ENCODE measurements at places on chromosomes 6 and 20. TPM values are rescaled to one million over a fixed set of nuclear protein-coding genes. Genes with fewer than 3 reads are reported as not detected.

DNA sequence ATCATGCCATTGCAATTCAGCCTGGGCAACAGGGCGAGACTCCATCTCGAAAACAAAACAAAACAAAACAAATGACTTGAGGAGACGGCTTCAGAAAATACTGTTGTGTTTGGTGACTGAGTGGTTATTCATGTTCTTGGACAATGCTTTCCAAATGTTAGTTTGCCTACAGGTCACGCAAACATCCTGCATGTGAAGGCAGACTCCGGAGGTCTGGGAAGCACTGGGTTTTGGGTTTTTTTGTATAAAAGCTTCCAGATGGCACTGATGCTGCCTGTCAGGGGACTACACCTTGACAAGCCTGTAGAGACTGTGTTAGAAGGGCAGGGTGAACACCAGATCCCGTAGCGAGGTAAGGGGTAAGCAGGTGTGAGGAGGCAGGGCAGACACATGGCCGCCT lies 81.7 kb downstream of the THBS2 start:
- DNase-seq: no peak

DNA sequence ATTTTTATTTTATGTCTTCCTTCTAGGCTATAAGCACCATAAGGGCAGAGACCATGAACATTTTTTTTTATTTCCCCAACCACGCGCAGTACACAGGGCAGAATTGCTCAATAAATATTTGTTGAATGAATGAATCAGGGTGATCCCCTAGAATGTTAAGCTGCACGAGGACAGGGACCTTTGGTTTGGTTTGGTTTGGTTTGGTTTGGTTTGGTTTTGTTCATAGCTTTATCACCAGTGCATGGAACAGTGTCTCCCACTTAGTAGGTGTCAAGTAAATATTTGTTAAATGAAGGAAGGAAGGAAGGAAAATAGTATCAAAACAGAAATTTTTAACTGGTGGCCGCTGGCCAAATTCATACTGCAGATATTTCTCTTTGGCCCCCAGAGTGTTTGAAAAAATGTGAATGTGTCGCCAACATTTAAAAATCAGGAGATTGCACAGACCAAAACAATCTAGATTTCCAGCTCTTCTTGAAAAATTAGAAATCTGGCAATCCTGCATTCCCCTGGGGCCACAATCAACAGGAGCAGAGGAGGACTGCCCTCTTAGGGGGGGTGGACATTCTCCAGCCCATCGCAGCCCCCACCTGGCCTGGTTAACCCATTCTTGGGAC lies 205.3 kb downstream of the EYA2 start:
- DNase-seq: no peak

DNA sequence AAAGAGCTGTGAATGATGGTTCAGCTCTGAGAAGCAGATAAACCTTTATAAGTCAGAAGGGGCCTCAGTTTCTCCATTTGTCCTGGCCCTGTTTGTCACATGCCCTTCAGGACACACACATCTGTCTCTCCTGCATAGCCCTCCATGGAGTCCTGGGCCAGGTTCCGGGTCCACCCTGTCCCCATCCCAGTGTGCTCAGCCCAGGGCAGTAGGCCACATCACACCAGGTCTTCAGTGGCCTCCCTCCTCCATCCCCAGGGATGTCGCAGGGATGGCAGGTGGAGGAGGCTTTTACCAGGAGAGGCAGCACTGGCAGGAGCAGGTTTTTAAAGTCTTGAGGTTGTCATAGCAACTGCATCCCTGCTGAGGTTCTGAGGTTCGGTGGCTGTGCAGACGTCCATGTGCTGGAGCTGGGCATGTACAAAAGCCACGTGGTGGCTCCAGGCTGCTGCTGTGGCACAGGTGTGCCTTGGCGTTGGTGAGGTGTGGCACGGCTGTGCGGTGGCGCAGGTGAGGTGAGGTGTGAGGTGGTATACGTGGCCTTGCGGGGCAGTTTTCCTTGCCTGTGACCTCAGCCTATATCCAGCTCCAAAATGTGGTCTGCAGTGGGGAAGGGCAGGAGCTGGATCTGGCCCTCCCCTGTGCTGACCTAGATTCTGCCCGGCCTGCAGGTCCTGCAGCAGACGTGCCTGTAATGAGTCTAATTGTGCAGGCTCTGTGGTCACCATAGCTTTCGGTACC lies 8.0 kb upstream of the NPBWR2 start:
- DNase-seq: no peak

CALHM5 gene
- total RNA-seq: 0.07 TPM

AKAP12 gene
- total RNA-seq: 60.8 TPM

LY6G6C gene
- not detected for total RNA-seq
